Stimulated activated CD4-positive, alpha-beta T cell treated with anti-CD3 and anti-CD28 coated beads, TNF-alpha, amount 100 ng/mL, for 24 hours (primary cell): ENCODE measurements at places on chromosomes 2 and 18.

DNA sequence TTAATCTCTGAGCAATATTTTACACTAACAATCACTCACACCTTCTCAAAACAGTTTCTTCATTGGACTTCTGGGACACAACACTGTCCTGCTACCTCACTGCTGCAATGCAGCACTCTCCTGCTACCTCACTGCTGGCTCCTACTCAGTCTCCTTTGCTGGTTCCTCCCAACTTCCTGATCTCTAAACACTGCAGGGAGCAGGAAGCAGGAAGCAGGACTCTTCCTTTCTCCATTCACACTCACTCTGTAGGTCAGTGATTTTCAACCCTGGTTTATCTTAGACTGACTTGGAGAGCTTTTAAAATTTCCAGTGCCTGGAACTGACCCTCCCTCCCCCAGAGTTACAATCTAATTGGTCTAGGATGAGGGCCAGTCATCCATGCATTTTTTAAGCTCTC is 243.4 kb upstream of the RBBP8 start:
- DNase-seq = no peak

- no peak for DNase-seq
Measured at GRCh38 chr2:230797515-230798495, 66.9 kb upstream of the ITM2C start.

DNA sequence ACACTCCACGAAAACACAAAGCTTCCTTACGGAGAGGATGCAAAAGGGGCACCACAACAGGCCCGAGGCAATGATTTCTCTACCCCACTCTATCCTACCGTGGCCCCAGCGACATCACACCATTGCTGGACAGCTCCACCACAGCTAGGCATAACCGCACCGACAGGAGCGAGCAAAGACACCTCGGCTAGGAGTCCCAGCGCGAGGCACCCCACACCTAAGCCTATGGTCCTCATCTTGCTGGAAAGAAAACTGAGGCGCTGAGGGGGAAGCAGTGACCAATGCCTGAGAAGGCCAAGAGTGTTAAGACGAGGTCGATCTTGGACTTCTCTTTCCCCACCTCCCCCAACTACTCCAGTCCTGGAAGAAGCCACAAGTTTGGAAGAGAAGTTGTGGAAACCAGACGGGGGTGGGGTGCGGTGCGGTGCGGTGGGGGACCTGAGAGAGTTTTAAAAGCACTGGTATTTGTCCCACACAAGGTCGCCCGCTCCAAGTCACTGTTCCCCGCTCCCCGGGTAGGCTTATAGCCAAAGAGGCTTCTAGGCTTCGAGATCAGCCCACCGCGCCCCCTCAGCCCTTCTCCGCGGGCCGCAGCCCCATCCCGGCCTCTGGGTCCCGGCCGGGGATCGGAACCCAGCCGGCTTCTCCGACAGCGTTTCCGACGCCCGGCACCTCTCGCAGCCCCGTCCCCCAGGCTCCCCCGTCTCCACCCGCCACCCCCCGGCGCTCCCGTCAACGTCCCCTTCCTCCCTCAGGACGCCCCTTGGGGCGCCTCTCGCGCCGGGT is 766 bp downstream of the PDE6D start:
- no peak for DNase-seq

GRCh38 chr18:12604445-12605007 is 53.4 kb downstream of the SPIRE1 start:
- no peak for DNase-seq

GRCh38 chr2:69604026-69604678 is 39.4 kb downstream of the AAK1 start:
- DNase-seq = no peak

- DNase-seq = no peak
Measured at GRCh38 chr2:200679127-200679526, 93.3 kb downstream of the AOX1 start.

- DNase-seq = no peak
Measured at GRCh38 chr2:191226196-191226595, 19.0 kb upstream of the MYO1B start.
